ENCODE measurements at places on chromosomes 7 and 10.

- no peak for DNase-seq
Measured at GRCh38 chr10:96645191-96645721, 58.4 kb upstream of the TM9SF3 start.

DNA sequence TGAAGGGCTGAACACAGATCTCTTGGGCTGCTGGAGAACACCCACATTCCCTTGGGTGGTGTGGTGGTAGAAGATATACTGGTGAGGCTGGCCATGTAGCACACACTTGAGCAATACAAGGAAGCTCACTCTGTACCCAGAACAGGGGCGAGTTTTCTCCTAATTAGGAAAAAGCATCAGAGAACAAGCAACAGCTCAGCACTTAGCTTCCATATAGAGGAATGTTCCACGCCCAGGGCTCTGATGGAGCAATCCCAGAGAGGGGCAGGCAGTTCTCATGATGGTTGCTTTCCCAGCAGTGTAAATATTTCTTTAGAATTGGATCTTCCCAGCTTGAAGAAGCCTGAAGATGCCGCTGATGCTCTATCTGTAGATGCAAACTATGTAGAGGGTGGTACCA, 21.0 kb upstream of the PNLIP start:
- no peak for DNase-seq

GRCh38 chr7:29217113-29217512, 22.5 kb downstream of the CHN2 start:
- no peak for DNase-seq

- DNase-seq = no peak
Measured at GRCh38 chr7:79528421-79528820, 75.0 kb upstream of the MAGI2 start.

DNA sequence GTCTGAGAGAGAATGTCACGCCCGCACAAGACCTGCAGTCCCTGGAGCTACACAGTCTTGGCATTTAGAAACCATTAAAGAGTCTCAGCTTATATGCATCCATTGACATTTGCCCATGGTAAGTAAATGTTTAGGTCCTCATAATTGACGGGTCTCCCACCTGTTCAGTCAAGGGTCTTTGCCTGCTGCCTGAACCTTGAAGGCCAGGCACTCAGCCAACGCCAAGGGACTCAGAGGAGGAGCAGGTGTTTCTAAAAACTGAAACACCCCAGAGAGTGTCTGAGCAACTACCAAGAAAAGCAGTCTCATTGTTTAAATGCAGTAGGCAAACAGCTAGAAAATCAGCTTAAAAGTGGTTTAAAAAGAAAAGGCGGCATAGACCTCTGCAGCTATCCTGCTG, 264.7 kb upstream of the AKR1E2 start:
- DNase-seq = no peak

DNA sequence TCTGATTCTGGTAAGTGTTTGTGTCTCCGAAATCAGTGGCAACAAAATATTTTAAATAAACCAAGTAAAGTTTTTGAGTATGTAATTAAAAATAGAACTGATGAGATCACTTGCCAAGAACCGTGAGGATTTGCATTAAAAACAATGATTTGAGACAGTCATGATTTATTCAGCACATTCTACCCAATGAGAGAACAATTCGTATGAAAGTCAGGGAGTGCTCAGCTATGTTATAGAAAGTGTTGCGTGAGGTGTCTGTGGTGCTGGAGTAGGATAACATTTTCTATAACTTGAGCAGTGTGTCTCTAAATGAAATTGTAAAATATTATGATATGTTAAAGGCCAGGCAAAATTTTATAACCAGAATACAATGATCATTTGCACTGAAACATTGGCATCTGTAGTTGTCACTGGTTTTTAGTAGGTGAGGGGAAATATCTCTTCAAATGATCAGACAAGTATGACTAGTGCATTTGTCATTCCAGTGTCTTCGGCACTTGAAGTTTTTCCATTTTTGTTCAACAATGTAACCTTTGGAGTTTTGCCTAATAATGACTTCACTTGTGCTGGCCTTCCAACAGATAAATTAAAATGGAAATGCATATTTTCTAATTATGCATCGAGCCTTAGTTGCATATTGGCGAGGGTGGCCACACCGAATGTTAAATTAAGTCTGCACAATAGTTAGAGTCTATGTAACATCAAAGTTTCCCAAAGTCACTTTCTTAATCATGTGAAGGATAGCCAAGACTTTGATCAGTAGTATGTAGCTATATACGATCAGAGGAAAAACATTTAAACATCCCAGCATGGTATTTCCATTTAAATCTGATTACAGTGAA, 335.9 kb downstream of the GFRA1 start:
- no peak for DNase-seq

DNA sequence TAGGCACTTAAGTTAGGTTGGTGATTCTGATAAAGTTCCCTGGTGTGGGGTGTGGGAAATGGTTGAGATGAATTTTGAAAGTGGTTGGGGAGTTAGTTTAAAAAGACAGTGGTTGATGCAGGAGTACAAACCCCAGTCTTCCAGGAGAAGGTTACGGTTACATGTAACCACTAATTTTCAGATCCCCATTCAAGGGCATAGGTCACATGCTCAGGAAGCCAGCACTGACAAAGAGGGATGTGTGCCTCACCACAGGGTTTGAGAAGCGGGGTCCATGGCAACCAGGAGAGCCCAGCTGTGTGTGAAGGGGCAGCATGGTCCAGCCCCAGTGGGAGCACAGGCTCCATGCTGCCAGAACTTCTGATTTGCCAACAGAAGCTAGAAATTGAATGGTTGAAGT, 144.2 kb downstream of the MDFIC start:
- no peak for DNase-seq

DNA sequence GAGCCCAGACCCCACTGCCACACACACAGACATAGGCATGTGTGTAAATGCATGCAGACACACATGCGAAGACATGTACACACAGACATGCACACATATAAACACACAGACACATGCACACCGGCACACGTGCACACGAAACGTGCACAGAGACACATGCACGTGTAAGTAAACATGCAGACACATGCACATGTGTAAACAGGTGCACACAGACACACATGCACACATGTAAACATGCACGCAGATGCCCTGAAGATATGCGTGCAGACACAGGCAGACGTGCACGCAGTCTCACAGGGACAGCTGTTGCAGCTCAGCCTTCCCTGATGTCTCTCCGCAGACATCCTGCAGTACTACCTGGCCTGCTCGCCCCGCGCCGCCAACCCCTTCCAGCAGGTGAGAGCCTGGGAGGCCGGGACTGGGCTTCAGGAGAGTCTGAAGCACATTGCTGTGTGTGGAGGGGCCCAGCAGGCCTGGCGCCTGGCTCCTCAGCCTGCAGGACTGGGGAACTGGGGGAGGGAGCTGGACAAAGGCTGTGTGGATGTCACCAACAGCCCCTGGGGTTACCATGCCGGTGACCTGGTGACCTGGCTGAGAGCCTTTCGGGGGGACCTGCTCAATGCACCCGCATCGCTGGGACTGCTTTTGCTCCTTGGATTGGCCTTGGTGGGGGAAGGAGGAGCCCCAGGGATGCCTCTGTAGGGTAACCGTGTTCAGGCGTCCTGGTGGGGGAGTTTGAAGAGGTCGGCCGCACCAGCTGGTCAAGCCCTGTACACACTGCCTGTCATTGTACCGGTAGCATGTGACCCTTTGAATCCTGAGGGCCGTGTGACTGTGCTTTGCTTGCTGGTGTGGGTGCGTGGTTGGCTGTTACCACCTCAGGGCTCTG, 20.3 kb downstream of the TTYH3 start:
- DNase-seq = no peak

DNA sequence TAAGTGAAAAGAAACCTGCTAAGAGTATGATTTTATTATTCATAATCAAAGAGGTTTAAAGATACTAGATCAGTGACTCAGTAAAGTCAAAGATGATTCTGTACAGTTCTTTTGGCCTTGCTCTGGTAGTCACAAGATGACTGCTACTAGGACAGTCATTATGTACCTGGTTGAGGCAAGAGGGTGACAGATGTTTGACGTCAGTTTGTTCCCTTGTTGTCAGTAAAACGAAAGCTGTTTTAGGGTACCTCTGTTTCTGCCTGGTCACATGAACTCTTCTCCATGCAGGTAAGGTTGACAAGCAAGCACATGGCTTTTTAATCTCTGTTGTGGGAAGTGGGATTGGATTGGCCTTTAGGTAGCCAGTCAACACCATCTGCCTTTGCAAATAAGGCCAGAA, 308.0 kb downstream of the EXOC4 start:
- DNase-seq = no peak

GRCh38 chr7:130273933-130274255, 7.2 kb downstream of the CPA2 start:
- no peak for DNase-seq

GRCh38 chr7:107933386-107934013, 42.5 kb downstream of the DLD start:
- no peak for DNase-seq

GRCh38 chr10:113583571-113583970, 30.7 kb downstream of the HABP2 start:
- DNase-seq = no peak

DNA sequence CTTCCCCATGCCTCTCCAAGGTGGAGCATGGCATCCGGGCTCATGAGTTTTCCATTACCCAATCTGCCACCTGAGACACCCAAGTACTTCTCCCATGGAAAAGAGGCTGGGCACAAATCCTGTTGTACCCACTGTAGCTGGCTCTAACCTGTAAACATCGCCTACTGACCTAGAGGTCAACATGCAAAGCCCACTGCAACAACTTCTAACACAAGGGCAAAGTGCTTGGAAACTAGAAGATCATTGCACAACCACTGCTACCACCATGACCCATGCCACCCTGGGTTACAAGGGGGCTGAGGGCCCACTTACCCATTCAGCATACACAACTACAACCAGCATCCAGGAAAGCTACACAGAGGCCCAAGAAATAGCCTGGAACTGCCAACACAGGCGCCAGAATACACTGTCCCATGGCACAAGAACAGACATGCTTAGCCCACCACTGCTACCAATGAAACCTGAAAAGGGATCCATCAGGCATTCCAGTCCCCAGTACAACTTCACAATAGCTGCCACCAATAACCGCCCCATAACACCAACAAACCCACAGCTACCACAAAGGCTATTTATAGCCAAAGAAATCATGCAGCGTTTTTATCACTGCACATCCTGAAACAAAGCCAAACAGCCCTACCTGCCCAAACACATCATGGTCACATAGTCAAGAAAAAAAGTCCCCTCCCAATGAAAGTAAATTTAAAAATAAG, 63.4 kb downstream of the RNF32 start:
- DNase-seq = no peak

DNA sequence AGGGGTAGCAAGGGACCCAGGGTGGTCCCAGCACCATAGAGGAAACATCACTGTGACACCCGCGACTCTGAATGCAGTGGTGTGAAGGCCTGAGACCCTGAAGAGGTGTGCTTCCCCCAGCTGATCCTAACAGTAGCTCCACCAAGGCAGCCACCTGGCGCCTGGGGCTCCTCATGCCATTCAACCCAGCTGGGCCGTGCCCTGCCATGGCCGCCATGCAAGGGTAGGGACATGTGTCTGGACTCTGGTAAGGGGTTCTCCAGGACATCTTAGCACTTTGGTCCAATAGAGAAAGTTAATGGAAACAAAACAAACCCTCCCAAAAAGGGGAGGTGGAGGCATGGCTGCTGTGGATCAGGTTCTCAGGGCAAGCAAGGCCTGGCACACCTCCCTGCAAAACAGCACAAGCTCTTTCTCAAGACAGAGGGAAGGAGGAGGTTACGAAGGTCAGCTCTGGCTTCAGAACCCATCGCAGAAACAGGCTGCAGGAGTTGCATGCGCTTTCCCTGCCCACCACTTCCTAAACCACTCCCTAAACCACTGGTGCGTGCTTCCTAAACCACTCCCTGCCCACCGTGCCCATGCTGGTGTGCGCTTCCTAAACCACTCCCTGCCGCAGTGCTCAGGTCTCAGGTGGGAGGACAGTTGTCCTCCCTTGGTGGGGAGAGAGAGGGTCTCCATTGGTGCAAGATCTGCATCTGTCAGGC, 108.7 kb downstream of the LARP4B start:
- DNase-seq = no peak

GRCh38 chr10:109889867-109890266, 33.4 kb downstream of the XPNPEP1 start:
- no peak for DNase-seq

- no peak for DNase-seq
Measured at GRCh38 chr10:119466076-119466475, 76.4 kb downstream of the RGS10 start.

GRCh38 chr7:98329100-98329790, 47.8 kb downstream of the BRI3 start:
- no peak for DNase-seq

DNA sequence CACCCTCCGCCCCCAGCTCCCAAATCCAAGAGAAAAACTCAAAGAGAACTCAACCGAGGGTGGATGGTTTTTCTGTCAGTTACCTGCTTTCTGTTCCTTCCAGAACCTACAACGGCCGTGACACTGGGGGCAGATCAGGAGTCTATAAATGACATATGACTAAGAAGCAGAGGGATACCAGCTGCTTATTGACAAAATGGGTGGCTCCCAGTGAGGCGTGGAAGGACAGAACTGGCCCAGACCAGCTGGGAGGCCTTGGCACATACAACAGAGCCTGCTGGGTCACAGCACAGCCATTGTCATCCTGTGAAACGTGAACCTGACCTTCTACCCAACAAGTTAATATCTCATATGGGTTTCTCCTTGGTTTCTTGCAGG, 84.3 kb upstream of the ADRB1 start:
- DNase-seq = no peak

- DNase-seq = no peak
Measured at GRCh38 chr7:119197877-119198527, 973.5 kb downstream of the ANKRD7 start.

GRCh38 chr10:78959924-78960285, 108.9 kb upstream of the ZMIZ1 start:
- no peak for DNase-seq
